ENCODE measurements at places on chromosomes 5 and 9. TPM values are rescaled to one million over a fixed set of nuclear protein-coding genes. Genes with fewer than 3 reads are reported as not detected.

DNA sequence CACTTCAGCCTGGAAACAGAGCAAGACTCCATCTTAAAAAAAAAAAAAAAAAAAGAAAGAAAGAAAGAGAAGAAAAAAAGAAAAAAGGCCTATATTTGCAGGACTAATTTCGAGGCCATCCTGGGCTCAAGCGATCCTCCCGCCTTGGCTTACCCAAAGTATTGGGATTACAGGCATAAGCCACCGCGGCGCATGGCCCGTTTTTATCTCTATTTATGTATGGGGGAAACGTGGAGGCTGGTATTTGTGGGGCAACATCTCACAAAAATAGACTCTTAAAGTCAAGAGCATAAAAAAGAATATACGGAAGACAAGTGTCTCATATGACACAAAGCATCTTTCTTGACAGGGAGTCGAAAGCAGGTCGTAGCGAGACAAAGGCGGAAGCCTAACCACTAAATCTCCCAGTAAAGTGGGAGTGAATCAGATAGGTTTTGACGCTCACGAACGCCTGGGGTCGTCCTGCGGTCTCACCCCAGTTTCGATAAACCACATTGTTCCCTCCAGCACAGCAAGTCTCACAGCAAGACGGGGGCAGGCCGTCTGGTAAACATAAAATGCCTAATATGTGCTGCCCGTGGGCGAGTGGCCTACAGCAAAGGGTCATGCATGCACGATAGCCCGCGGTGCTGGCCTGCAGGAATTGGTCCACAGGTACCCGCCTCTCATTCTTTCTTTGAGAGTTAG is 1.8 kb upstream of the TRIM41 start:
- peak; percentile 67 for DNase-seq

- no peak for DNase-seq
Measured at GRCh38 chr9:134224127-134224526, 59.8 kb upstream of the RNU6ATAC start.

OGN gene
- not detected for total RNA-seq

GRCh38 chr5:32794086-32794485 is 83.0 kb downstream of the NPR3 start:
- DNase-seq, result no peak

- no peak for DNase-seq
Measured at GRCh38 chr9:92425474-92425873, 1.2 kb upstream of the OMD start.

ADAMTS16 gene
- total RNA-seq, result not detected

GRCh38 chr9:21656776-21657674 is 145.4 kb upstream of the MTAP start:
- no peak for DNase-seq

DNA sequence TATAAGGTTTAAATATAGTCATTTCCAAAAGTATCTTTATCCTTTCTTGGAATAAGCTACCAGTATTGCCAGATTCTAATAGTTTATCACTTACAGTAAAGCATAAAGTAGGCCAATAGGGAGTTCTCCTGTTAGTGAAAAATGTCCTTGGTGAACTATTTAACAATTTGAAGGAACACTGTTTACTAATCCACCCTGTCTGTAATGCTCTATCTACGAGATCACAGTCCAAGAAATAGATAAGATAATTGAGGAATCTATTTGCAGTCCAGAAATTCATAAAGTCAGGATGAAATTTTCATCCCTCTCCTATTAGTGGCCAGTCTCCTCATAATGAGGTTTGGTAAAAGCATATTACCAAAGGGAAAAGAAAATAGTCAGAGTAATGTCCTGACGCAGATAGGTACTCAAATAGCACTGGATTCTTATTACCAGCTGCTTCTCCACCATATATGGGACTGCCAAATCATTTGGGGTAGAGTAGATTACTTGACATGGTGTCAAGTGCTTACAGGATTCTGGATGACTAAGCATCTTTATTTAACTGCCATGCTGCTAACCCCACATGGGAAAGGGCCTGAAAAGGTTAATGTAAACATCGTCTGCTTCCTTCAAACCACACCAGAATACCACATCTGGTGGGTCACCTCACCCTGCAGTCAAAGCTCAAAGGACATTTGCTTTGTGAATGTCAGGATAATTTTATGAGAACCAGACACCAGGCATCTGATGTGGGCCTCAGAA is 808.1 kb downstream of the EFNA5 start:
- no peak for DNase-seq

ORM2 gene
- total RNA-seq, result not detected

GRCh38 chr5:116614603-116614920 is 39.9 kb upstream of the SEMA6A start:
- DNase-seq, result no peak

GRCh38 chr9:130433168-130433946 is 11.4 kb upstream of the ASS1 start:
- DNase-seq, result peak; percentile 70

GRCh38 chr5:134227259-134227658 is 1.4 kb upstream of the PPP2CA start:
- DNase-seq, result no peak

DNA sequence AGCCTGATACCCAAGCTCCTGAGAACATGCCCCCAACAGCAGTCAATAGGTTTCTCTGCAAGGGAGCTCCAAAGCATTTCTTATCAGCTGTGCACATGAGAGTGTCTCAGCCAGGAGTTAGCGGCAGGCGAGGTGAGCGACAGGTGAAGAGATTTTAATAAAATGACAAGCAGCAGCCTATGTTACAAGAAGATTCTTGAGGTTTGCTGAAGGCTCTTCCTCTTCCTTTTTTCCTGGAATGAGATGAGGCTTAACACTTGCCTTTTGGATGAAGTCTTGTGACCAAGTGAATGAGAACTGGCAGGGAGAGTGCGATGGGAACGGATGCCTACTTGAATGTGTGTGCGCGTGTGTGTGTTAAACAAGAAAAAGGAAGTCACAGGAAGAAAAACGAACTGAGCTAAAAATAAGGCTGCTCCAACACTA is 76.1 kb downstream of the SHB start:
- DNase-seq, result no peak

GRCh38 chr9:84781458-84781857 is 111.9 kb downstream of the NTRK2 start:
- DNase-seq, result no peak

DNA sequence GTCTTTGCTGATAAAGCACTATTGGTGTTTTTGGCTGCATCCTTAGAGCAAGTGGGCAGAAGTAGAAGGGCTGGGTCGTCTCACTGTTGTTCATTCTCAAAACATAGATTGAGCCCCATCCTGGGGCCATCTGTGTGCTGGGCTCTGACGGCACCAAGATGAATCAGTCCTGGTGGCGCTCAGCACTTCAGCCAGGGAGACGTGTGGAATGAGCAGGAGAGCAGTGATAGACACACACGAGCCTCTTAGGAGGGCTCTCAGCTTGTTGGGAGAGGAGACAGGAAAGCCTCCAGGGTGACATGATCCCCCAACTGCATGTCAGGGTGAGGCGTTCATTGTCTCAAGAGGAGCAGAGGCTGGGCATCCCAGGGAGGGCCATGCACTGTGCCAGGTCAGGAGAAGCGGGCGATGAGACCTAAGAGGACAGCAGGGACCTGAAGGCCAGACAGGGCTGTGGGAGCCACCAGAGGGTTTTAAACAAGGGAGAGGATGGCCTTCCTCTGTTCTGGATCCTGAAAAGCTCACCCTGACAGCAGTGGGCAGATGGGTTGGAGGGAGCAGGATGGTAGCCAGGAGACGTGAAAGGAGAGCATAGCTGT is 115.8 kb downstream of the DAB2IP start:
- DNase-seq, result no peak

SERF1A gene
- 11.3 TPM for total RNA-seq

SLC36A2 gene
- not detected for total RNA-seq

INSYN2B gene
- not detected for total RNA-seq

DNA sequence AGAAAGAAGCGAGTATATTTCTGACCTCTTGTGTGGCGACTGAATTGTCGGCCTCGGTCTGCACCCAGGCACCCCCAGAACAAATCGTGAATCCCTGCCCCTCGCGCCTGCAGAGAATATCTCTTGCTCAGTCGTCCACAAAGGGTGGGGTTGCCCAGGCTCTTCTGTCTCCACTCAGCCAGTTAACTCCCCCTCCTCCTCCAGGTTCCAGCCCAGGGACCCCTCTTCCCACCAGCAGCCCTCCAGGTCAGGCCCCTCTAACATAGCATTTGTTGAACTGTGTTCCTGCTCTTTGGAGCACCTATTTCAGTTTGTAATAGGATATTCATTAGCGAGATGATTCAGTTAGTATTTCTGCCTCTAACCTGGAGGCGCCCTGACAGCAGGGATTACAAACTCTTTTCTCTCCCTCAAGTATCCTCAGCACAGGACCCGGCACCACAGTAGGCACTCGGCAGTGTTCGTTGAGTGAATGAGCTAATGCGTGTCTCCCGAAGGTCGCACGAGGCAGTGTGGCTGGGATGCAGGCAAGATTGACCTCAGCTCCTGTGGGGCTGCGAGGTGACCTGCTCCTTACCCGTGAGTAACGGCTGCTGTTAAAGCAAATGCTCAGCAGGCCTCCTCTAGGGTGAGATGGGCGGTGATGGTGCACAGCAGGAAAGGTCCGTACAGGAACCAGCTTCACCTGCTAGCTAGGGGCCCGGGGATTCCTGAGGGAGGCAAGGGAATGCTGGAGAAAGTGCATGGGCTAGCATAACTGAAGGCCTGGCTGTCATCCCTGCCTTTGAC is 25.8 kb downstream of the ZBTB34 start:
- DNase-seq, result no peak

SH3RF2 gene
- total RNA-seq, result 0.07 TPM

DNA sequence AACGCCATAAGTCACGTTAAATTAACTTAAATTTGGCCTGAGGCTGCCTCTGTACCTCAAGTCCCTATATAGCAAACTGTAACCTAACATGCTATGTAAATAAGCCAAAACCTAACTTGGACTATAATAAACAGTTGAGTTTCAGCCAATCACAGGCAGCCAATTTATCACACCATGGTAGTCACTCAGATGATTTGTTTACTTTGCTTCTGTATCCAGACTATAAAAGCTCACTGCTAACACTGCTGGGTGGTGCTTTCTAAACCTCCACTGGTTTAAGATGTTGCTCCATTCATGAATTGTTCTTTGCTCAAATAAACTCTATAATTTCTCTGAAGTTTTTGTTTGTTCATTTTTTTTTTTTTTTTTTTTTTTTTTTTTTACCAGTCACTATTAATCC is 62.8 kb downstream of the TRPM3 start:
- DNase-seq, result no peak

GRCh38 chr9:90333226-90333625 is 309.4 kb downstream of the DIRAS2 start:
- no peak for DNase-seq

PRRX2 gene
- total RNA-seq, result not detected

- DNase-seq, result no peak
Measured at GRCh38 chr9:72577212-72577753, 55.9 kb downstream of the TMC1 start.

DNA sequence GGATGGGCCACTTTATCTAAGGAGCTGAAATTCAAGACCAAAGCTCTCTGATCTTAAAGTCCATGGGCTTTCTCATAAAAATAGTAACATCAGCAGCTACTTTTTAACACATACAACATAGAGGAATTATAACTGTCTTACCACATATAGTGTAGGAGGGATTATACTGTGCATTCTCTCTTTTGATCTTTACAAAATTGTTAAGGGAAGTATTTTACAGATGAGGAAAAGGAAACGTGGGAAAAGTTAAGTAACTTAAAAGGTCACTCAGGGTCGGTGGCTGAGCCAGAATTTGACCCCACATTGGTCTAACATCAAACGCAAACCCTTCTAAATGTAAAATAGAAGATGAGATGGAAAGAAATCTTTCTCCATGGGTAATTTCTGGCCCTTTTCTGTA is 38.4 kb downstream of the ZNF608 start:
- no peak for DNase-seq

PITX1 gene
- not detected for total RNA-seq

DNA sequence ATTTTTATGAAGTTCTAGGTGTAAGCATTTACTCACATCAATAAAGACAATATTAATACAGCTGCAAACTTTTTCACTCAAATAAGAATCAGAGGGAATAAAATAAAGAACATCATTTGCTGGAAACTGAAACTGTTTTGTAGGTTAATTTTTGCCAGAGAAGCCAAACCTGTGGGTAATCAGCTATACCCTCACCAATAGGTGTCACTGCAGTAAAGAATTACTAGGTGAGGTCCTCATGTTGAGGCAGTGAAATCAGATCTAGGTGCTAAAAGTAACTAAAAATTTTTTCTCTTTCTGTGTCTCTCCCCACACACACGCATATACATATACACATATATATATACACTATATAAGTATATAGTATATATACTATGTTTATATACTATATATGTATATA is 1016.3 kb upstream of the SEMA6A start:
- no peak for DNase-seq

CRHBP gene
- total RNA-seq, result not detected

SERINC5 gene
- 7.4 TPM for total RNA-seq

- no peak for DNase-seq
Measured at GRCh38 chr5:143877196-143877595, 65.2 kb downstream of the HMHB1 start.

BRINP1 gene
- total RNA-seq, result not detected

- no peak for DNase-seq
Measured at GRCh38 chr5:66570201-66570600, 26.0 kb upstream of the MAST4 start.

DNA sequence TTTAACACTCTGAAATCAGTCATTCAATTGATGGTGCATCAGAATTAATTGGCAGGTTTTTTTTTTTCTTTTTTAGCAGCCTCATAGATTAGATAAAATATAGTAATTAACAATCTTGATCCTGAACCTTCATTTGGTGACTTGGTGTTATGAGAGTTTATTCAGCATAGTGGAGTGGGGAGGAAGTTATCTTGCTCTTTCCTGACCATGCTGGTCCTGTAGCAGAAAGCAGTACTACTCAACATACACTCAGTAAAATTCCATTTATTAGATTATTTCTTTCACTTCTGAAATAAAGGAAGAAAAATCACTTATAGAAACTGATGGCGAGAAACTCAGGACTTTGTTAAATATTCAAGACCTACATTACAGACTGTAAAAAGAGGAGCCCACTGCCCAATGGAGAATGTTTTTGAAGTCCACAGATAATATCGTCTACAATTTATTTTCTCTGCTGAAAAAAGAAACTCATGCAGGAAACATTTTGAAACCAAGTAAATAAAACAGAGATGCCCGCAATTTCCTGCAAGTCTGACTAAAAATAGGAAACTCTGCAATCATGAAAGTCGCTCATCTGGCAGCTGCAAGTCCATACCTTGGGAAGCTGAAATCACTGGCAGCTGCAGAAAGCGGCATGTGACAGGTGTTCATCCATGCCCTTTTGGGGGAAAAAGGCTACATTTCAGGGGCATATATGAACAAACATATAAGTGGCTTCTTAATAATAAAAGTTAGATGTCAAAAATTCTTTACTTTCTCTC is 233.2 kb upstream of the RFX3 start:
- no peak for DNase-seq

- DNase-seq, result no peak
Measured at GRCh38 chr5:76971511-76971910, 18.7 kb downstream of the CRHBP start.

DNA sequence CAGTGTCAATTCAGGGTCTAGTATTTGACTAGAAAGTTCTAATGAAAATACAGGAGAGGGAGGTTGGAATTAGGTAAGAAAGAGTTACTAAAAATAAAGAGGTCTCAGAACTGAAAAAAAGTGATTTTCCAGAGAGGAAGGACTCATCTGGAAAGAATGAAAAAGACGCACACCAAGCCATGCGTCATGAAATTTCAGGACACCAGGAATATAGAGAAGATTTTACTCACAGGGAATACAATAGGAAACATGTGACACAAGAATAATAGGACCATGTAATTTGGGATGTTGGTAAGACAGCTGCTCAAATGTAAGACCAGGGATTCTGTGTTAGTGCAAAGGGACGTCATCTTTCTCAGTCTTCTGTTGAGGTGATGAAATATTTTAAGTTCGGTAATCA is 224.7 kb downstream of the GDNF start:
- no peak for DNase-seq
